Epithelial cell of umbilical artery (primary cell): ENCODE measurements at places on chromosomes 11 and 22. TPM values are rescaled to one million over a fixed set of nuclear protein-coding genes. Genes with fewer than 3 reads are reported as not detected.

GGTLC3 gene
- total RNA-seq, result not detected in 2 replicates

OR5I1 gene
- not detected in 2 replicates for total RNA-seq

SCO2 gene
- total RNA-seq, result 2.9 and 4.9 TPM in 2 replicates

TPH1 gene
- not detected in 2 replicates for total RNA-seq

TRIM49 gene
- not detected in 2 replicates for total RNA-seq

SPDYC gene
- not detected in 2 replicates for total RNA-seq

TSPAN18 gene
- 2.9 and 5.9 TPM in 2 replicates for total RNA-seq

HDAC10 gene
- 20.5 and 20.7 TPM in 2 replicates for total RNA-seq

SLC5A1 gene
- 0.32 TPM in 1 of 2 replicates, not detected in the other for total RNA-seq

PLAAT2 gene
- not detected in 2 replicates for total RNA-seq

AGBL2 gene
- under 0.01 TPM in 1 of 2 replicates, not detected in the other for total RNA-seq

LRRC4C gene
- under 0.01 TPM in 1 of 2 replicates, not detected in the other for total RNA-seq

OR52H1 gene
- total RNA-seq, result not detected in 2 replicates

UCP2 gene
- total RNA-seq, result 0.30 and 2.3 TPM in 2 replicates

ANGPTL5 gene
- total RNA-seq, result under 0.01 TPM in 1 of 2 replicates, not detected in the other

CYTH4 gene
- 0.15 TPM in 1 of 2 replicates, not detected in the other for total RNA-seq
